Panc1 (cell line): ENCODE measurements at places on chromosomes 12 and 14. TPM values are rescaled to one million over a fixed set of nuclear protein-coding genes. Genes with fewer than 3 reads are reported as not detected.

DNA sequence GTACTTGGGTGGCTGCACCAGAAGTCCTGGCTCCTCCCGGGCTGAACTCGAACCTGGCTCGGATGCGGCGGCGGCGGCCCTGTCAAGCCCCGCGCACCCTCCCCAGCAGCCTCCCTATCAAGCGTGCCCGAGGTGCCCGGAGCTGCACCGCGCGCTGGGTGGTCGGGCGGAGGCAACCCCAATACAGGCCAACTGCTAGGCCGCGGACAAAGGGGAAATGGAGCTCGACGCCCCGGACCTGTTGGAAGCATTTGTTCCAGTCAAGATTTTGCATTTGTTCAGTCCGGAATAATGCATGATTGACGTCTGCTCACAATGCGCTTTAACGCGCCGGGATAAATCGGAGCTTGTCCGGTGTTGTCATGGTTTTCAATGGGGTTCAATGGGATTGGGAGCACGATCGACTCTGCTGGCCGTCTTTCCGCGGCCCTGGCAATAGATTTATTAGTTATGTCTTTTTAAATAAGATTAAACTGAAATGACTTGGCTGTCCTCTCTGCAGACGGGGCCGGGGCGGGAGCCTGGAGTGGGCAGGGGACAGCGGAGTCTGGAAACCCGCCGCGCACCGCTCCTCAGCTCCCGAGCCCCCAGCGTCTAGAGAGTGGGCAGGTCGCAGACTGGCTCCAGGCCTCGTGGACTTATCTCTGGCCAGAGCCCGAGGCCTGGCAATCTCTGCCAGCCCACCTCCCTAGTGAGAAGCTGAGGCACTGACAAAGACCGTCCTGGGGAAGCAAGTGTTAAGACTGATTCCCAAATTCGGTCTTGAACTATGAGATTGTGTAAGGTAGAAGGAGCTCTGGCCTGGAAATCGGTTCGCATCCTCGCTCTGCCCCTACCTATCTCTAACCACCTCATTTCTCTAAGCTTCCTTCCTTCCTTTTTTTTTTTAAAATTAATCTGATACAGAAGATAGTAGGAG lies 1.7 kb upstream of the NKX2-8 start:
- no peak for DNase-seq

DNA sequence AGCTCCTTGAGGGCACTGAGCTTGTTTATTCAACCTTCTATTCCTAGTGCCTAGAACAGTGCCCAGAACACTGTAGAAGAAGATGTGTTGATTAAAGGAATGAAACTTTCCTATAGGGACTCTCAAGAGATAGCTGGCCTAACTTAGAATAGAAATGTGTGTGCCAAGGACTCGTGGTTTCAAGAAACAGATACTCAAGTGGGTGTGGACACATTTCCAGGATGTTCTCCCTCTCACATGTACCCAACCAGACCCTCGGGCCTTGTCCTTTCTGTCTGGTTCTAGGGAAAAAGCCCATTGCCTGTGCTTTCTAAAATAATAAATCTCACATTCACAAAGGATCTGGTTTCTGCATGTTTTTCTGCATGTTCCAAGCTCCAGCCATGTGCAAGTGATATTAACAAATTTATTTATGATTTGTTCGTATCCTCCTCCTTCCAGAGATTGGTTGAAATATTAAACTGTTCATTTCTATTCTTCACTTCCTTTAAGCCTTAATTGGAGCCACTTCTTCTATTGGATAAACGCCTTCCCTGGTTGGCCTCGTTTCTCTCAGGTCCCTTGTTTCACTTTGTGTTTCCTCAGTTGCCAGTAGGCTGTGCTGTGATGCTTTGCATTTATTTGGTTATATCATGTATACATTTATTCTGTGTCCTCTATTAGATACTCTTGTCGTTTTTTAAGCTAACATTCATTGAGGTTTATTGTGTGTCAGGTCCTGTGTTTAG lies 89.8 kb downstream of the CRADD start:
- DNase-seq: no peak

GRCh38 chr14:34087571-34087970 lies 136.7 kb upstream of the EGLN3 start:
- no peak for DNase-seq

- no peak for DNase-seq
Measured at GRCh38 chr12:70854138-70854537, 66.4 kb downstream of the PTPRR start.

The LRP10 gene
- total RNA-seq: 78.3 TPM

The TPPP2 gene
- not detected for total RNA-seq

The TMEM179 gene
- 3.4 TPM for total RNA-seq
